ENCODE measurements at places on chromosomes 5 and 9.

DNA sequence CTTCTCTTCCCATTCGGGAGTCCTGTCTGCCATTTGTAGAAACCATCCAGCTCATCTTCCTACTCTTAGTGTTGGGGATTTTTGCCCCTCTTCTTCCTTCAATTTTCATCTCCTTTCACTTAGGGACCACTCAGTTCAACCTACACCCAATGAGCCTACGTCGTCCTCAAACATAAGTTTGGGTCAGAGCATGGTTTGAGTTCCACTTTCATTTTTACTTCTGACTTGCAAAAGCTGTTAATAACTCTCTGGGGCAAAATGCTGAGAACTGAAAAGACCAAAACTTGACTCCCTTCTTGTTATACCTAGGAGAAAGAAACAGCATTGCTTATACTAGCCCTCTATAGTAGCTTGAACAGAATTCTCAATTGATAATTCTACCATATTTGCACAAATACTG, 381.5 kb upstream of the MPDZ start:
- DNase-seq: no peak

DNA sequence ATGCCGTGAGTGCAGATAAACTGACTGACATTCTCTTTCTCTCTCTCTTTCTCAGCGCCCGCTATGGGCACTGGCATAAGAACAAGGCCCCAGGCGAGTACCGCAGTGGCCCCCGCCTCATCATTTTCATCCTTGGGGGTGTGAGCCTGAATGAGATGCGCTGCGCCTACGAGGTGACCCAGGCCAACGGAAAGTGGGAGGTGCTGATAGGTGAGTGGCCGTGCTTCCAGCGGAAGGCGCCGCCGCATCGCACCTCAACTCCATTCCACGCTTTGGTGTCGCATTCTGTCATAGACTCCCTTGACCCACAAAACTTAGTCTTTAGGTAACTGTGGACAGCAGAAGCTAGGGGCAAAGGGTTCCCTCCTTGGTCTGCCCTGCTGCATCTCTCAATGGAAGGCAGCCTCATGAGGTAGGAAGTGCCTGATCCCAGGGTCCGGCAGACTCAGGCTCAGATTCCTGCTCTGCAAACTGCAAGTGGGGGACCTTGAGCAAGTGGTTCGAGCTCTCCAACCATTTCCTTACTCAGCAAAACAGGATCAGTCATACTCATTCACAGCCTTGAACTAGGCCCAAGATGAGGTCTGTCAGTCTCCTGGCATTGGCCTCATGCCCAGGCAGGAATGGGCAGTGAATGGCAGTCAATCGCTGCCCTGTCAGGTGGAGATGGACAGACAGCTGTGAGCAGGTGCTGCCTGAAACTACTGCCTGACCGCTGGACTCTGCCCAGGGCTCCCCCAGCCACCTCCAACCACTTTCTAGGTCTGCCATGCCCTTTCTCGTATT, 24.2 kb upstream of the CFAP157 start:
- DNase-seq: peak; percentile 81

DNA sequence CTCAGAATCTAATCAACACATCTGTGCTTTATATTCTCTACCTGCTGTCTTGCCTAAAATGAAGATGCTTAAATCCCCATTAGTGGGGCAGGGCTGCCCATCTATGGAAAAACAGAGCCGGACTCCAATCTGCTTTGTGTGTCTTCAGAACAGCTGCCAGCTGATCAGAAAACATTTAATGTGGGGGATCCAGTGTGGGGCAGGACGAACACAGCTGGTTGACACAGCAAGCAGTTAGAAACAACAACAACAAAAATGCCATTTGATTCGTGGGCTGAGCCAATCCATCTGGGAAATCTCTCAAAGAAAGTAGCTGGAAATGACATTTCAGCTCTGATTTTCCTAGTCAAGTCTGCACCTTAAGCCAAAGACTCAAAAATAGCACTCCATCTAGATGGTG, 99.8 kb downstream of the PPP2R2B start:
- DNase-seq: no peak

DNA sequence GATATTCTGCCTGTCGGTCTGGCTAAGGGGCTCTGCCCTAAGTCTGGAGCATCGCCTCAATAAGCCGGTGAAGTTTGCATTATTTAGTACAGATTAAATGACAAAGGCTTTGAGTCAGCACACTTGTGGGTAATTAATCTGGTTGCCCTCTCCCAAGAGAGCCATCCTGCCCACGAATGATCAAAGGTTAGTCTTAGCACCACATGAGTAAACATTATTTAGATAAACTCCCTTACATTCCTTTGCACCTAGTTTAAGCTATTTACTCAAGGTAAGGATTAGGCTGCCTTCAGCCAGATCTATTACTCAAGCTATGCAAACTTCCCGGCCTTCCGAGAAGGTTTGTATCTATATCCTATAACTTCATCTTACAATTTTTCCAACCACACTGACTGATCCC, 572.1 kb downstream of the CHSY3 start:
- no peak for DNase-seq

GRCh38 chr5:29414681-29415080, 1778.8 kb upstream of the CDH6 start:
- no peak for DNase-seq

DNA sequence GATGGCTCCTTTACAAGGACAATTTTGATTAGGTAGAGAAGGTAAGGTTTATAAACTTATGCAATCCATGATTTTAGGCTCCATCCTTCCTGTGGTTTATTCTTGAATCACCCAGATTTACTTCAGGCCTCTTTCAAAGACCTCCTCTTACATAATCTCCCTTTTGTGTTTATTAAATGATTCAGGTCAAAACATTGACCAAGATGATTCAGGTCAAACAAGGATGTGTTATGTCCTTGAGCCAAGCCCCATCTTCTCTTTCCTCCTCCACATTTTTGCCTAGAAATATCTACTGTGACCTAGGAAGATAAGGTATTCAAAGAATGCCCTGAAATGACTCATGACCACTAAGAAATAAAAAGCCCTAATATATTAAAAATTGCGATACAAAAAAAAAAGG, 31.8 kb upstream of the TLR4 start:
- no peak for DNase-seq

- DNase-seq: no peak
These were observed 428.8 kb upstream of the CDH6 start for GRCh38 chr5:30764704-30765103.

DNA sequence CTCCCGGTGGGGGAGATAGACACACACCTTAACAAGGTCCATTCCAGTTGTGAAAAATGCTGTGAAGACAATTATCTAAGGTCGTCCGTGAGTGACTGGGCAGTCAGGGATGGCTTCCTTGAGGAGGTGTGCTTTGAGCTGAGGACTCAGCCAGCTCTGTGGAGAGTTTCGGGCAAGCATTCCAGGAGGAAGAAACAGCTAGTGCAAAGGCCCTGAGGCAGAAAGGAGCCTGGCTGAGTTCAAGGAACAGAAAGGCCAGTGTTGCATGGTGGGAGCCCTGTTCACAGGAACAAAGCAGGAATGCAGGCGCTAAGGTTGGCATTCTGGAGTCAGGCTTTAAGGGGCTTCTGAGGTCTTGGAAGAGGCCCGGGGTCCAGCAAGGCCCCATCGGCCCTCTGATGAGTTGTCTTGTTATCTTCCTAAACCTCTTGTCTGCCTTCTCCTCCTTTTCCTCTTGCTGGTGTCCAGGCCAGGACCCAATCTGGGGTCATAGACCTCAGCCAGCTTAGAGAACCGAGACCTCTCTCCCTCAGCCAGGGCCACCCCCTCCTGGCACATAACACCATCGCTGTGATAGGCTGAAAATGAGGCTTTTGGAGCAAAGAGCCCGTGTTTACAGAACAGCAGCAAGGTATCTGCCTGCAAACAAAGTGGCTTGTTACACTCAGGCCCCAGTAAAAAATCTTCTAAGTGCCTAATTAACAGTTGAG, 270.2 kb upstream of the MVB12B start:
- DNase-seq: no peak

GRCh38 chr5:34626036-34626435, 30.1 kb upstream of the RAI14 start:
- no peak for DNase-seq

DNA sequence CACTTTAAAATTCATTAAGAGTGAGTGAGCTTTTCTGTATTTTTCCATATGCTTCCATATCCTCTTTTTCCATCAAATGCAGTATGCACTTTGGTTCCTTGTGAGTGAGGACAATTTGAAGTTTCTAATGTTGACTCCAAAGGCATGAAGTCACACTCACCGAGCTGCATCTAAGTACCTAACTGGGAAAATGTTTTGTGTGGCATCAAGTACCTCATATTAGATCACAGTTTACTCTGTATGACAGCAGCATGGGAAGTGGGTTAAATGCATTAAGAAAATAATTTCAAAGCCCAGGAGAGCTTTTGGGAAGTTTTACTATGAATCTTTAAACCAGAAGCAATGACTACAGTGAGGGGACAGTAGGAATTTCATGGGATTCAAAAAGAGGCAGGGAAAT, 207.0 kb downstream of the EFNA5 start:
- no peak for DNase-seq

DNA sequence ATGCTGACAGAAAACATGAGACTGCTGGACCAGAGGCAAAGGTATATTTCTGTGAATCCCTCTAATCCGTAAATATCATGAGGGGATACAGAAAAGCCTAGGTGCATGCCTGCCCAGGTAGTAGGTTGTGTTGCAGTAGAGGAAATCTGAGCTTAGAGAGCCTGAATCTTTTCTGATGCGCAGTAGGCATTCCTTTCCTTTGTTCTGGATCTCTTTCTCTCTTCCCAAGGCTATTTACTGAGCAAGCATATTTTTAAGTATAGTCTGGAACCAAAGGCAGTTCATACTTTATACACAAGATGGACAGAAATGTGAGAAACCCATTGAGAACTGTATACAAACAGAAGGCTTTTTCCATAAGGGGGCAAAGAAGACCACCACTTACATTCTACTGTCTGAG, 359.3 kb downstream of the TMEM161B start:
- no peak for DNase-seq

DNA sequence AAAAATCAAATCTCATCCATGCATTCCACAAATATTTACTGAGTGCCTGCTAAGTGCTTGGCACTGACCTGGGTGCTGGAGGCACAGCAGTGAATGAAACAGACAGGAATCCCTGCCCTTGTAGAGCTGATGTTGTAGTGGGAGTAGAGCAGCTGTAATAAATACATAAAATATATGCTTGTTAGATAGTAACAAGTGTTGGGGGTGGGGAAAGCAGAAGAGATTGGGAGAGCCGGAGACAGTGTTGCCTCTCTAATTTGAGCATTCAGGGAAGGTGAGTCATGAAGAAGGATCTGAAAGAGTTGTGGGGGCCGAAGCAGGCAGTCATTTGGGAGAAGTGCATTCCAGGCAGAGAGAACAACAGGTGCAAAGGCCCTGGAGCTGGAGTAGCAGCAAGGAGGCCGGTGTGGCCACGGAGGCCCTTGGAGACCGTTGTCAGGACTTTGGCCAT, 97.9 kb downstream of the ZNF618 start:
- DNase-seq: no peak

GRCh38 chr5:4777435-4777834, 362.7 kb upstream of the ADAMTS16 start:
- DNase-seq: no peak

DNA sequence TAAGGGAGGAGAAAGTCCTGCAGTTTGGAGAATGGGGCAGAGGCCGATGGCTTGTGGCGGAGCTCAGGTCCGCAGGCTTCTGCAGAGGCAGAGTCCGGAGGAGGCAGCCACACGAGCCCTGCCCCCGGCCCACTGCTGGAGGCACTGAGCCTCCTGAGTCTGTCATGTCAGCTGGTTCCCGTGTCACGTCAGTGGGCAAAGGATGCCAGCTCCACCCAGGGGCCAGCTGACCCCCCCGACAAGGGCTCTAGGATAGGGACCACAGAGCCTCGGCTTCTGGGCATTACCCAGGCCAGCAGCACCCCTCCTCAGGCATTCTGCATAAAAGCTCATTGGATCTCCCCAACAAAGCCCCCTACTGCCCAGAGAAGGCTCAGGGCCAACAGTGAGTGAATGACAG, 8.5 kb downstream of the SH3PXD2B start:
- no peak for DNase-seq

GRCh38 chr5:143922718-143923117, 110.8 kb downstream of the HMHB1 start:
- no peak for DNase-seq

DNA sequence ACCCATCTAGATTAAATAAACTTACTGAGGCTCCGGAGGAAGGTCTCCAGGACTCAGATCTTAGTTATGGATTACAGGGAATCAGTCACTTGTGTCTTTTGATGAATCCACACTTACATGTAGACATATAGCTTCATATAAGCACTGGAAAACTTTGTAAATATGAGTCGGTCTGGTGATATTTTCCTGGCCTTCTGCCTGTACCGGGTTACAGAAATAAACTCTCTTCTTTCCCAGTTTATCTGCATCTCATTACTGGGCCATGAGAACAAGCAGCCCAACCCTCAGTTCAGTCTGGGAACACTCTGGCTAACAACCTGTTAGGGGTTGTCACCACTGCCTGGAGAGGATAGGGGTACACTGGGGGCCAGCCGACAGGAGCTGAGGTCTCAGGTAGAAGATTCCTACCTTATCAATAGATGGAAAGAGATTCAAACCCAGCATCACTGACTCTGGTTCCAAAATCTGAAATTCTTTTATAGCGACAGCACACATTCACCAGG, 59.1 kb downstream of the THBS4 start:
- no peak for DNase-seq

DNA sequence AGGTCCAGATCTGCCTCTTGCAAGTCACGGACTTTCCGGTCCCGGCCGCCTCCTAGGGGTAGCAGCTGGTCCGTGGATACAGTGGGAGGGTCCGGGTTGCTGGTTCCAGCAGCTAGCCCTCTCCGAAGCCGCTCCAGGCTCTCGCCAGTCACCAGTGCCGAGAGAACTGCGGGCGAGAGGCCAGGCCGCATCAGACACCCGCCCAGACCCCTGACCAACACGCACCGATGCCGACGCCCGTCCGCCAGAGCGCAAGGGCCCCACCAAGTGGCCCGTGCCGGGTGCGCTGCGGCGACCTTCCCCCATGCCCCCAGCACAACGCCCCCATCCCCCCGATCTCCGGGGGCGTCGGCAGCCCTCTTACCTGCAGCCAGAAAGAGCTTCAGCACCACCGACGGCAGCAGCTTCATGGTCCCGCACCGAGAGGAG, 470 bp downstream of the HBEGF start:
- DNase-seq: peak; percentile 79

DNA sequence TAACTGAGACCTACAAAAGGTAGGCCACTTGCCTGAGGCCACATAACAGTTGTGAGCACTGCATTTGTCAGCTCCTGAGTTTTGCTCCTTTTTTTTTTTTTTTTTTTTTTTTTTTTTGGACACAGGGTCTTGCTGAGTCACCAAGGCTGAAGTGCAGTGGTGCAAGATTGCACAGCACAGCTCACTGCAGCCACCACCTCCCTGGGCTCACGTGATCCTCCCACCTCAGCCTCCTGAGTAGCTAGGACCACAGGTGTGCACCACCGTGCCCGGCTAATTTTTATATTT, 37.1 kb downstream of the LAMC3 start:
- DNase-seq: no peak

DNA sequence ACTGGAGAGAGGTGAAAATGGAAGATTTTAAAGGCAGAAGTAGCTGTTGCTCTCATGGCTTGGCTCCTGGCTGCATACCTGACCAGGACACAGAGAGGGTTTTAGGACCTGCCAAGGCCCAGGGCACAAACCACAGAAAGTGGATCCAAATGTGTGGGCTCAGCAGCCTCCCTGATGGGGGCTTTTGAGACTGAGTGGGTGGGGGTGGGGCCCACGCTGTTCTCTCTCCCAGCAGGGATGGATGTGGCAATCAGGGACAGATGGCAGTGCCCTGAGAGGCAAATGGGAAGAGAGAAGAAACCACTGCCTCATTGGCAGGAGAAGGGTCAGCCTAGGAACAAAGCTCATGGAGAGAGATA, 34.9 kb upstream of the TIFAB start:
- DNase-seq: no peak

GRCh38 chr5:74206579-74207550, 433.7 kb downstream of the ENC1 start:
- peak; percentile 58 for DNase-seq
